ENCODE measurements at places on chromosomes 12 and 14.

GRCh38 chr14:24613241-24613640, 3.8 kb upstream of the GZMH start:
- DNase-seq = no peak

- peak; percentile 74 for DNase-seq
These were observed 972 bp downstream of the SAMD4A start for GRCh38 chr14:54567639-54568561.

- no peak for DNase-seq
These were observed 15.1 kb upstream of the NEK9 start for GRCh38 chr14:75141967-75142366.

- no peak for DNase-seq
These were observed 37.6 kb downstream of the SPATA7 start for GRCh38 chr14:88422919-88423650.

DNA sequence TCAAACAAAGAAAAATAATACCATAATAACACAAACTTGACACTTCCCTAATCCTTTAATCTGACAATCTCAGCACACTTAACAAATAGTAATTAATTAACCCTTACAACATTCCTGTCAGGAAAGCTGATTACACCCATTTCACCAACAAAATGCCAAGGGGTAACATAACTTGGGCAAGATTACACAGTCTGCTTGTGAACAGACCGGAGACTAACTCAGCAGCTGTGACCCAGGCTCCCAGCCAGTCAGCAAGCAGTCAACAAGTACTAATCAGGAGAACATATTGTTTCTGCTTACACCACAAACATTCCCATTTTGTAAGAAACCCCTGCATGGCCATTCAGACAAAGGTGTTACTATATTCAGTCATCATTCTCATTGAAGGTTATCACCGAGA, 592.5 kb upstream of the FLRT2 start:
- DNase-seq = peak; percentile 64

DNA sequence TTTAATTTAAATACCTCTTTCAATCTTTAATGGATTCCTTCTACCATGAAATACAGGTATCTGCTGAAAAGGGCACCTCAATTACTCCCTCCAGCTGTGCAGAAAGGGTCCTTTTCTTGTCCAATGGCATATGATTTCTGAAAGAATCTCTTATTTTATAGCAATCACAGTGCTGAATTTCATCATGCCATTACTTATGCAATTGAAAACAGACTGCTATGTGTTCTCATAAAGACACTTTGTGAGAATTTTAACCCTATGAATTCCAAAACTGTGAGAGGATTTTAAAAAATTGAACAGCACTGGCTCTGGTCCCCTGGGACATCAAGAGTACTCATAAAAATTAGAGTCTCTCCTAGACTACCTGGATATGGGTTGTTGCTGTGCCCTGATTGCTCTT, 45.9 kb upstream of the CNOT2 start:
- no peak for DNase-seq

DNA sequence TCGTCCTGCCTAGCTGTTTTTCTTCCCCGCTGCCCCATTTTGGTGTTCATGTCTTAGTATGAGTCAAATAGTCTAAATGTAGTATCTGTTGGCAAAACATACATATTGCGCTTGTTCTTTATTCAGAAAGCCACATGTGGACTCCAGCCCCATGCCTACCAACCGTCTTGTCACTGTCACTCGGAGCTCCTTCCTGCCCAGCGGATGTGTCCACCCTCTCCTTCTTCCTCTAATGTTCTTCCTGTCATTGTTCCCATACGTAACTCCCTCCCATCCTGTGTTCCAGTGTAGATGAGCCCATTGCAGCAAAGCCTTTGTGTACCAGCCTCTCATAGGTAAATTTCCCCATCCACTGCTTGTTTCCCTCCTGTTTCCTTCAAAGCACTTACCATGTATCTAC, 120.5 kb downstream of the TMX1 start:
- DNase-seq = no peak

DNA sequence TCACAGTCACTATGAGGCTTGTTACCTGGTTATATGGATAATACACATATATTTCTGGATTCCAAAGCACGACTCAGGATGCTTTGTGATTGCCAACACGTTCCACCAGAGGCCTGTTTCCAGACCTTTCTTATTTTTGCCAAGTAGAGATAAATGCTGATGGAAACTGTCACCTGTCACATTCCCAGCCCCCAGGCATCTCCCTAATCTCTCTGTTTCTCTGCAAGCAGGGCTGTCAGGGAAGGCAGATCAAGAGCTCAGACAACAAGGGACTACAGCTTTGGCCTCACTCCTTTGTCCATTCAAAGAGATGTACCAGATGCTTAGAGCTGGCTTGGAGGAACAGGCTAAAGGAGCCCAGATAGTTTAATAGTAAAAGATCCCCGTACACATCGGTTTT, 21.8 kb upstream of the DDHD1 start:
- DNase-seq = no peak

DNA sequence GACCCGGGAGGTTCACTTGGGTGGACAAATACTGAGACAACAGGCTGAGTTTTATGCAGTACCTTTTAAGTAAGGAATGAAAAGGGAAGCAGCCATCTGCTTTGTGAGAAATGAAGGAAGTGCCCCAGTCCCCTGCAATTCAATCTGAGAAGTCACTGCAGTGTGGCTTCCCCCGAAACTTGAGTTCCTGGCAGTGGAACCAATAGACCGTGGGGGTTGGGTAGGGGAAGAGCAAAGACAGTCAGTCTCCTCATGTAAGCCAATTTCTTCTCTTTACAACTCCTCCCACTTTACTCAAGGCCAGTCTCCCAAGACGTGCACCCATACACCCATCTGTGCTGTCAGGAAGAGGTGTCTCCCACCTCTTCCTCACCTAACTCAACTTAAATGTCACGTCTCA, 206.5 kb downstream of the BCAT1 start:
- DNase-seq = peak; percentile 42

DNA sequence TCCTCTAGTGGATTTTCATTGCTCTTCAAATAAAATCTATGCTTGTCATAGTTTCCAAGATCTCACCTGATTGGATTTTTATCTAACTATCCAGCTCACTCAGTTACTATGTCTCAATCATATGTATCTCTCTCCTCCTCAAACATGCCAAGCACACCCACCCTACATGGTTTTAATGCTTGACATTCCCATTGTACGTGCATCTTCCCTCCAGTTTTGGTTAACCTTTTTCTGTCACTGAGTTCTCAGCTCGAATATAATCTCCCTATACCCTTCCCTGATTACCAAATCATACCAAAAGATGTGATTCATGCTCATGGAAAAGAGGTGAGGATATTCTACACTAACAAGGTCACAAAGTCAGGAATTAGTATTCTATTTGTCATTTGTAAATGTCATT, 12.0 kb upstream of the PTPRQ start:
- DNase-seq = no peak
